Upper lobe of right lung (tissue), 1 donor: ENCODE measurements at places on chromosomes 1 and 21. TPM values are rescaled to one million over a fixed set of nuclear protein-coding genes. Genes with fewer than 3 reads are reported as not detected.

DNA sequence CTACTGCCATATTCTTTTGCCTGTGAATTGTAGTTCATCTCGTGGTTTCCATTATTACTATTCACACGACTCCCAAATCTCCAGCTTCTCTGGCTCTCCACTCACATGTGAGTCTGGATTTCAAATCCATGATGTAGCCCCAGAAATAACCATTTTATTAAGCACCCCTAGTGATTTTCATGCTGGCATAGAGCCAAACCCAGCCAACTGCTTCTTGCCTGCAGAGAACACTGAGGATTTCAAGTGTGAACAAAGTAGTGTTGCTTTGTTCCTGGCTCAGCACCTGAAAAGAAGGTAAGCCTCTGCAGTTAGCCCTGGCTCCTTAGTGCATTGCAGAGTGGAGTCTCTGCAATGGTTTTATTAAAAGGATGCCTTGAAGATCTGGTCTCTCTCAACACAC is 25.9 kb downstream of the UTP25 start:
- DNase-seq, result no peak

- no peak for DNase-seq
These were observed 45.9 kb upstream of the EGLN1 start for GRCh38 chr1:231467986-231468385.

DNA sequence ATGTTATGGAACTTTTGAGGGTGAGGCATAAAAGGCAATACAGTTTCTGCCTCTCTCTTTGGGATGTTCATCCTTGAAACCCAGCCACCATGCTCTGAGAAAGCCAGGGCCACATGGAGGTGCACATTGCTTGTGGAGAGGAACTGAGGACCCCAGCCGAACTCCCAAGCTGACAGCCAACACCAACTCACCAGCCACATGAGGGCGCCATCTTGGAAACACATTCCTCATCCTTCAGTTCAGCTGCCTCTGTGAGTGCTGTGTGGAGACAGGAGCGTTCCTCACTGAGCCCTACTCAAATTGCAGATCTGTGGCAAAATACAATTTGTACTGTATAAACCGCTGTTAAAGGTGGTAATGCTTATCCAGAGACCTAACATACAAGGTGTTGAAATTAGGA is 137.5 kb downstream of the GABPA start:
- DNase-seq, result no peak

- no peak for DNase-seq
These were observed 851.2 kb upstream of the ADAMTS5 start for GRCh38 chr21:27817902-27818623.

DNA sequence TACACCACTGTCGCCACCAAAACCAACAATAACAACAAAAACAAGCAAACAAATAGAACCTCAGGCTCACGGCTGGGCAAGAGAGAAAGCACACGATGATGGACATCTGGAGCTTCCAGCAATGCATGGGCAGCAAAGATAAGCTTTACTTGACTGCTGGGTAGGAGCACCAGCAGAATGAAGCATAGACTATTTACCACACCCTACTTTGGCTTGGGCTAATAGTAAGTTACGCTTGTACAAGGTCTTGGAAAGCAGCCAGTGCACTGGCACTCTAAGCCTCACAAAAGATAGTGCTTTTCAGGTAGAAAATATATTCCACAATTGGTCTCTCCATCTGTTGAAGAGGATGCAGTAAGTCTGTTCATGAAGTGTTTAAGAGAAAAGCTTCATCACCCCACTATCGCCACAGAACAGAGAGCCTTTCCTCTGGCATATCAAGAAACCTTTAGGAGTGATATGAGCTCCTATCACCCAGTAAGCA is 13.6 kb downstream of the ADIPOR1 start:
- no peak for DNase-seq

- no peak for DNase-seq
These were observed 115.9 kb upstream of the JUN start for GRCh38 chr1:58899587-58900271.

Gene AK5
- not detected for total RNA-seq

- DNase-seq, result no peak
These were observed 14.7 kb downstream of the BTBD19 start for GRCh38 chr1:44822981-44823451.

DNA sequence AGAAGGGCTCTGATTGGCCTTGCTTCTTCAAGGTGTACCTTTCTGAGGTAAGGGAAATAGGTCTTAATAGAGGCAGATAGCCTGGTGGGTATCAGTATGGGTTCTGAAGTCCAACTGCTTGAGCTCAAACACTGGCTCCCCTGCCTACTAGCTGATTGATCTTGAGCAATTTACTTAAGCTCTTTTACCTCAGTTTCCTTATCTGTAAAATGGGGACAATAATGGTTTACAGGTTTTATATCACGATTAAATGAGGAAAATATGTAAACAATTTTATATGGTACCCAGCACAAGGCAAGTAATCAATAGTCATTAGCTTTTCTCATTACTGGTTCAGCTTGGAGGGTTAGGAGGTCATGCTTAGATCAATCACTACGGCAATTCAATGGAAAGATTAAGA is 75.8 kb upstream of the VTCN1 start:
- DNase-seq, result no peak

DNA sequence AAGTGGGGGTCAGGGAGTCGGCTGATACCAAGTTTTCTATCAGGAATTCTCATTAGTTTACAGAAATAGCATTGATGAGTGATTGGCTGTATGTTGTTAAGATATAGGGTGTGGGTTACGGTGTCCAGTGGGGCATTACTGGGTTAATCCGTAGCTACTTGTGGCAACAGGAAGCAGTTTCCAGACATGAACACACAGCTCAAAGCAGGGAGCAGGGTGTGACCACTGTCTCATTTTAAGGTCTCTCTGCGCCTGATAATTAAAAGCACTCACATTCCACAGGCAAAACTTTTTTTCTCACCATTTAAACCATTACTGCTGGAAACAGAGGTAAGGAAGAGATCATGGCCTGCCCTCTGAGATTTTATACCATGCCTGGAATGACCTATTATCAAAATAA is 114.9 kb downstream of the SIK1 start:
- DNase-seq, result no peak

Gene VWA5B1
- 0.09 TPM for total RNA-seq

DNA sequence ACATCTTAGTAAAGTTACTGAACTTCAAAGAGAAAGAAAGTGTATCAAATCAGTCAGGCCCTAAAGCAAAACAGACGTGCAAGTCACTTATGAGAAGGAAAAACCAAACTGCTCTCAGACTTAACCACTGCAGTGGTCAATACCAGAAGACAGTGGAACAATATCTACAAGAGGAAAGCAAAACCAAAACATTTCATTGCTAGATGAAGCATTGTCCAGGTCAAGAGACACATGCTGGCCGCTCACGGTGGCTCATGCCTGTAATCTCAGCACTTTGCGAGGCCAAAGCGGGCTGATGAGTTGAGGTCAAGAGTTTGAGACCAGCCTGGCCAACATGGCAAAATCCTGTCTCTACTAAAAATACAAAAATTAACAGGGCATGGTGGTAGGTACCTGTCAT is 82.0 kb upstream of the MROH9 start:
- DNase-seq, result no peak

DNA sequence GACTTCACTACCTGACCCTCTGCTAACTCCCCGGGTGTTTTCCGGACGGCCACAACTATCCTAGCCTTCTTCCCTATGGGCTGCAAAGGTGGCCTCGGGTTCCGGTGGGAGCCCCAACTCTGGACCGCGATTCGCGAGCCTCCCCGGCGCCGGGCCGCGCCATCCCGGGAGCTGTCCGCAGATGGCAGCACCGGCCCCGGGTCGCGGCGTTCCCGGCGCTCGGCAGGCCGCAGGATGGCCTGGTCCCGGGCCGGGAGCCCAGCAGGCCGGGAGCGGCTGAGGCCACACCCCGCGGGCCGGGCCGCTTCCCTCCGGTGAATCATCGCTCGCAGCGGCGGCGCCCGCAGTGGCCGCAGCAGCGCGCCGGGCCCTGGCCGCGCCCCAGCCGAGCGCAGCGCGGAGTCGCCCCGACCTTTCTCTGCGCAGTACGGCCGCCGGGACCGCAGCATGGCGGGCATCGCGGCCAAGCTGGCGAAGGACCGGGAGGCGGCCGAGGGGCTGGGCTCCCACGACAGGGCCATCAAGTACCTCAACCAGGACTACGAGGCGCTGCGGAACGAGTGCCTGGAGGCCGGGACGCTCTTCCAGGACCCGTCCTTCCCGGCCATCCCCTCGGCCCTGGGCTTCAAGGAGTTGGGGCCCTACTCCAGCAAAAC is at the start of gene CAPN2:
CAPN2 (plus strand) TSS at position 346 of the 656 bp plus-strand sequence; CDS start at position 448, 102 bp downstream.
- DNase-seq, result peak; percentile 93

Gene SPRR1A
- not detected for total RNA-seq

Gene CYP4B1
- 268 TPM for total RNA-seq

DNA sequence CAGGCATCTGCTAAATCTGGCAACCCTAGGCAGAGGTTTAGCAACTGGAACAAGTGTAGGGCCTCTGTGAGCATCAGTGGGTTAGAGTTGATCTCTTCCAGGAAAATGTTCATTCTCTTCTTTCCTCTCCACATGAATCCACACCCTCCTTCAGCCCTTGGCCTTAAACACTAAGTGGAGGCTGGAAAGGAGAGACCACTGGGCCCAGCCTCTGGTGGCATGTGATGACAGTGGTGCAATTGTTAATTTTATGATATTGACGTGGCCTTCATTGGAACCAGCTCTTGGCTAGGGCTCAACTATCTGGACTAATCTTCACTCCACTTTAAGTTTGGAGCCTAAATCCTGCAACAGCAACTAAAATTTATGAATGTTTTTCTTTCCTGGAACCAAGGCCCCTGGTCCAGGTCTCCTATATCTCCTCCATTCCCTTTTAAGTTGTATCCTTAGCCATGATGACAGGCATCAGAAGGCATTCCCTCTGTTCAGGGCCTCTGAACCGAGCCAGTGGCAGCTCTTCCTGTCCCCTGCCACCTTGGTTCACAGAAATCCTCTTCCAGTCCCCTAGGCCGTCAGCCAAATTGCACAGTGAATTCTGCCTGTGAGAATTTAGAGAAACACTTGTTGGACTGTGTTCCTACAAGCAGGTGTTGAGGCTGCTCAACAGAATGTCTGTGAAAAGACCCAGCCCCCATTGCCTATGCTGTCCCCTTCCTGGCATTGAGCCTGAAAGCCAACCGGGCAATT is 132.2 kb downstream of the PSMG1 start:
- no peak for DNase-seq

DNA sequence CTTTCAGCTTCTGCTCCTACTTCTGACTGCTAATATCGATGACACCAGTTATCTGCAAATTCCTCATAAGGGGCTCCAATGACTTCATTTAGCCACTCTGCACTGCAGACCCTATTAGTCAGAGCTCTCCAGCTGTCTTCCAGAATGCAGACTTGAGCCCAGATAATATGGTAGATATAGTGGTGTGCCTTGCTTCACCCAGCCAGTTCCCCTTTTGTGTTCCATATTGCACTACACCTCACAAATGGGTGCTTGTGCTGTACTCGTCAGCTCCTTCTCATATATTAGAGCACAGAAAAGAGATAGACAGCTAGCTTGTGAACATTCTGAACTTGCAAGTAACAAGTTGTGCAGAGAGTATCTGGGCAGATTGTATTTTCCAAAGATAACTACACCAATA is 23.7 kb upstream of the COG2 start:
- no peak for DNase-seq

GRCh38 chr1:11822091-11822490 is 16.1 kb downstream of the CLCN6 start:
- DNase-seq, result peak; percentile 0

Gene LRRC8B
- 22.3 TPM for total RNA-seq

Gene KISS1
- total RNA-seq, result 2.9 TPM

GRCh38 chr1:154788110-154788870 is 81.8 kb downstream of the KCNN3 start:
- DNase-seq, result peak; percentile 9

GRCh38 chr1:237269938-237270337 is 228.0 kb downstream of the RYR2 start:
- DNase-seq, result no peak

Gene FCRL3
- total RNA-seq, result 0.67 TPM

DNA sequence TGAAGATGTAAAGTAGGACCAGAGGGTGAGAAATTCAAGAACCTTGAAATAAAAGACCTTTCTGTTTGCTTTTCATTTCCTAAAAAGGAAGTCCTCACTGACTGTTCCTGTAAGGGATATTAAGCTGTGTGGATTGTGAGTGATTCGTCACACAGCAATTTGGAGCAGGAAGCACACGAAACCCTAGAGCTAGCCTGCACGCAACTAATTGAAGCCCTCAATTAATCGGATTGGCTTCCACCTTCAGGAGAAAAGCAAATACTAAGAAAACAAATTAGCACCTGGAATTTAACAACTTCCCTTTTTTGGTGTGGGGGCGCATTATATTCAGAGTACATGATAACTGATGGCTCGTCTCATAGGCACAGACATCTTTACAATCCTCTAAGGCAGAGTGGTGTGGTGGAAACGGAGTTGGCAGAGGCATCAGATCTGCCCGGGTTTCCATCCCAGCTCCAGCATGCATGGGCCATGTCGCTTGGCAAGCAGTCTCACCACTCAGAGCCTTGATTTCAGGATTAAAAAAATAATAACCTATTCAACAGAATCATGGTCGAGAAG is 95.2 kb downstream of the KCNJ15 start:
- no peak for DNase-seq

- no peak for DNase-seq
These were observed 9.2 kb upstream of the CPT2 start for GRCh38 chr1:53187401-53187800.

- no peak for DNase-seq
These were observed 9.0 kb upstream of the GPR153 start for GRCh38 chr1:6269720-6270400.

DNA sequence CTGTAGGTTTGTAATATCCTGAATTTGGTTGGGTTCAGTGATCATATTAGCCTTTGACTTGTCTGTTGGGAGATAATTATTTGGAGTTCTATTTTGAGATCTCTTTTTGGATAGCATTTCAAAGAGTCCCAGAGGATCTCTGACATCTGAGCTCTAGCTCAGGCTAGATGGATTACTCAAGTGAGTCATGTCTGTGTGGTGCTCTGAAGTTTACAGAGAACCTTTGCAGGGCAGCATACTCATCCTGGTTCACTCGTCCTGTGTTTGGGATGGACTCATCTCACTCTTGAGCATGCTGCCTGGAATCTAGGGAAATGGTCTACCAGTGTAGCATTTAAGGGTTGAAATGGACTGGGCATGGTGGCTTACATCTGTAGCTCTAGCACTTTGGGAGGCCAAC is 29.4 kb upstream of the BMP8A start:
- no peak for DNase-seq

Gene NAXE
- total RNA-seq, result 69.2 TPM

DNA sequence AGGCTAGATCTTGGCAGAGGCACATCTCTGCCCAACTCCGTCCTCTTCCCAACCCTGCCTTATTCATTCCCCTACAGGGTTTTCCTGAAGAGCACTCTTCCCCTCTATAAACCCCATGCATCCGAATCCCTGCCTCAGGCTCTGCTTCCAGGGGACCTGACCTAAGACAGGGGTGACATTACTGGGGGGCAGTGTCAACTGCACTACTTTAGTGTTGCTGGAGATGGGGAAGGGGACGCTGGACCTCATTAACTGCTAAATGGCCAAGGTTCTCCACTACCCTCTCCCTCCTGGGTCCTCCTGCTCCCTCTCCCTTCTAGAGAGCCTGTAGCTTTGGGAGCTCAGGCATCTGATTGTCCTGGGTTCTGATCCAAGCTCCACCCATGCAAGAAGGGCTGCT is 126.2 kb downstream of the GRIK3 start:
- DNase-seq, result no peak

GRCh38 chr1:188715566-188715965 is 1762.1 kb downstream of the BRINP3 start:
- DNase-seq, result no peak
